ENCODE measurements at places on chromosomes 11 and 22. TPM values are rescaled to one million over a fixed set of nuclear protein-coding genes. Genes with fewer than 3 reads are reported as not detected.

- no peak for DNase-seq
These were observed 1377.4 kb downstream of the BRD1 start for GRCh38 chr22:48450188-48450825.

- no peak for DNase-seq
These were observed 20.5 kb downstream of the COA4 start for GRCh38 chr11:73856031-73856567.

- DNase-seq = no peak
These were observed 5.0 kb downstream of the FTH1 start for GRCh38 chr11:61962213-61963015.

GRCh38 chr11:76885390-76886097 lies 24.8 kb downstream of the ACER3 start:
- no peak for DNase-seq

The KCNJ5 gene
- total RNA-seq = not detected

The BTBD18 gene
- not detected for total RNA-seq
